WERI-Rb-1 (cell line): ENCODE measurements at places on chromosomes 4 and X.
A peak's percentile ranks its signal among the peaks of the same experiment; 100 is the strongest.

DNA sequence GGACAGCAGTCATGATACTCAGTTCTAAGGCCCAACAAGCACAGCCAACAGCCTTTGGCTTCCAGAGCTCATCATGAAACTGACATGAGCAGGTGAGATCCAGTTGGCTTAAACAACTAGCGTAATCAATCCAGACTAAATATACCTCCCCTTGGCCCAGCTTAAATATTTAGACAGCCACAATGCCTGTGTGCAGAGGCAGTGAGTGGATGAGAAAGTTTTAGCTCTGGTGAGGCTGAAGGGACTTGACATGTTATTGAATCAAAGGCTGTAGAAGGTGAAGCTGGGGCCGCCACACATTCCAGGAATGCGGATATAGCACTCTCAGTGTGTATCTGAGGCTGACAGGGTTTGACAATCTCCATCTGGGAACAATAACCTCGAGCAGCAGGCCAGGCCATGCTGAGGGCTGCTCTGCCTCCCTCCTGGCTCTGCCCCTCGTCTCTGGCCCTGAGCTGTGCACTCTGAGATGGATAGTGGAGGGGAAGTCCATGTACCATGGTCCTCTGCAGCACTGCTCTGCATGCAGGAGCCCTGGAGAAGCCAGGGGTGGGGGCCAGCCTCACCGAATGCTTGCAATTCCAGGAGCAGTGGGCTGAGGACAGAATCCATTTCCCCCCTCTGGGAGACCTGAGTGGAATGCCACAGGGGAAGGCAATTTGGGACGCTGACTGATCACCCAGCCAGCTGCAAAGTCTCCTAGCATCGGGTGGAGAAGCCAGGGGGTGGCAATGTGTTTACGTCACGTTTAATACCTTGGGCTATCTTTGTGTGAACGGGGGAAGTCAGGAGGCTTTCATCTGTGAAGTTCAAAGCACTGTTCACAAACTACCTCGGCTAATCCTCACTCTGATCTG lies 37.3 kb upstream of the RASL11B start:
- DNase-seq = no peak

DNA sequence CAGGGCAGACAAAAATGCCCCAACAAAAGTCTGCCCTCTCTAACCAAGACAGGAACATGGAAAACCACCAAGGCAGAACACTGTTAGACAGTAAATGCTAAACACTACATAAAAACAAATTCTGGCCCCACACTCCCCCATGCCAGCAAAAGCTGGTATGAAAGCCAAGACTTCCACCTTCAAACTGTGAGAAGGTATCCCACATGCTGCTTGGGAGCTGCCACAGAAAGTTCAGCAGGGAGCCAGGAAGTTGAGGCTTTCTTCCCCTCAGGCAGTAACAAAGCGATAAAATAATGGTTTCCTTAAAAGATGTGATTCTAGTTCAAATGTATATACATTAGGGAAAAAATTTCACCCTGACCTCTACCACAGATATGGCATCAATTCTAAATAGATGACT lies 770.4 kb upstream of the NDST4 start:
- no peak for DNase-seq

- no peak for DNase-seq
These were observed 97.2 kb upstream of the ADRA2C start for GRCh38 chr4:3668825-3669552.

GRCh38 chr4:71377561-71377960 lies 38.7 kb downstream of the SLC4A4 start:
- no peak for DNase-seq

DNA sequence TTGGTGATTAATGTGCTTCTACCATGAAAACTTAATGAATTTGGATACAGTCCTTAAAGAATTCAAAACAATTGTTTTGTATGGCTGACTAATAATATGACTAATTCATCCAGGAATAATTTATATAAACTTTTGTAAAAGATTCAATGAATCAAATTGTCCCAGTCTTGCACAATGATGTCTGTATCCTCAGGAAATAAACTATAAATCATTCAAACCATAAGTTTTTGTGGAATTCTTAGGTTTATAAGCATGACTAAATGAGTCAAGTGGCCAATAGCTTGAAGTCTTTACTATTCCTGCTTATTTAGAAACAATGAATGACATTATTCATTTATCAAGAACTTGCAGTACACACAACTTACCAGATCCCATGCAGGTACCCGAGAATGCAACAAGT lies 935.0 kb upstream of the INTU start:
- DNase-seq = no peak

DNA sequence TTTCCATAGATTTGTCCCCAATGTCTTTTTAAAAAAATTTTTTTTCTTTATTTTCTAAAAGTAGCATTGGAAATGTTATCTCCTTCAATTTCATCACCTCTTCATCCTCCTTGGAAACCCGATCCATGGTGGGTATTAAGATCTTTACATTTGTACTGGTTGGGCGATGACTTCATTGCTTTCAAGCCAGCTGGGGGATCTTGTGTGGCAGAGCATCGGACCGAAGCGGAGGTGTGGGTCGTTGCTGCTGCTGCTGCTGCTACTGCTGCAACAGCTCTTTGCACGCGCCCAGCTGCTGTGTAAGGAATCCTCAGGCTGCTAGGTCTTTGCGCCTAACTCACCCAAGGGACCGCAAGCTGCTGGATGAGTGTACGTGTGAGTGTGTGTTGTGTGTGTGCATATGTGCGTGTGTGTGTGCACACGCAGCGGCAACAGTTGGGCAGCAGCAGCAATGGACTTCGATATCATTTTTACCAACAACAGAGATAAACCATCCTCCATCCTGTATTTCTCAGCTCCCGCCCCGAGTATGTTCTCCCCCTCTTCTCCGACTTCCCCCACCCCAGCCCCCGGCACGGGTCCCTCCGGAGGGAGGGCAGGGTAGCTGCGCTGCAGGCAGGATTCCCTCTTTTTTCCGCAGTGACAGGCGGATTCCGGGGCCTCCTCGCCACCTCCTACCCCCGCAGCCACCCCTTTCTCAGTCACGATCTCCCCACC lies 768 bp upstream of the CDKL5 start:
- peak; percentile 77 for DNase-seq

- DNase-seq = no peak
These were observed 341.0 kb downstream of the NAP1L3 start for GRCh38 chrX:93332329-93332728.

DNA sequence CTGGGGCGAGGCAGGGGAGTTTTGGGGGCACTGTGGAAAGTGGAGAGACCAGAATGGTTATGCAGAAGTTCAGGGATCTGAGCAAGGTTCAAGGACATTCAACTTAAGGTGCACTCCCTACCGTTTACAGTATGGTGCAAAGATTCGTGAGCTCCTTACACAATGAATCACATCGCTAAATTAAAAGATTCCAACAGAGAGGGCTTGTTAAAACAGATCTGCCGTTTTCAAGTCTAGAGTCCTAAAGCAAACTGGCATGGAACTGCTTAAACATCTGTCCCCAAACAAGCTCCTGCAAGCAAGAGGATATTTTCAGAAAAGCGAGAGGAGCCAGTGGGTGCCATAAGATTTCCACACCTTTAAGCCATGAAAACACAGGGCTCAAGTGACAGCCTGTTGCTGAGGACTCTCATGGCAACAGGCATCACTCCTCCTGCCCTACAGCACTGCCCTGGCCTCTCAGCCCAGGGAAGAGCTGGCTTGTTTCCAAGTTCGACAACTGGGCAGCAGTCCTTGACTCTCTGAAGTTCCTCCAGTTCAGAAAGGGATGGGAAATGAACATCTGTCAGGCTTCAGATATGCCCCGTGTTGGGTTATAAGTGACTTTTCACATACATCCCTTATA lies 10.0 kb downstream of the FAM184B start:
- DNase-seq = no peak

- no peak for DNase-seq
These were observed 1.1 kb upstream of the HELT start for GRCh38 chr4:185016946-185017758.

- DNase-seq = no peak
These were observed 173.7 kb downstream of the RPA4 start for GRCh38 chrX:97057349-97057909.

DNA sequence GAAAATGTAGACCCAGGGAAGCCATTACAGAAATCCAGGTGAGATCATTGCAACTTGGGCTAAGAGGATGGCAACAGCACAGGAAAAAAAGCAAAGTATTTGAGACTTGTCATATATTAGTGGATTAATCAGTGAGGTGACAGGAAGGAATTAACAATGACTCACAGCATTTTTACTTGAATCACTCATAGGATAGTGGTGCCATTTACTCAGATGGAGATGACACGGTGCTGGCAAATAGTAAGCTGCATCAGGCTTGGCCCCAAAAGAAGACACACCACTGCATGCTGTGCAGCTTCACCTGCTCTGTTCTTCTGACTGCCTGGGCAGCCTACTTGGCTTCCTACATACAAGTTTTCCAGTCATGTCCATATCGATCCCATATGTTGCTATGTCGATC lies 144.8 kb downstream of the FRYL start:
- peak; percentile 12 for DNase-seq
